ENCODE measurements at places on chromosomes 1 and 21.

- DNase-seq: no peak
These were observed 12.4 kb downstream of the IBA57 start for GRCh38 chr1:228177721-228178710.

- DNase-seq: no peak
These were observed 12.0 kb upstream of the RHOU start for GRCh38 chr1:228723287-228723686.

DNA sequence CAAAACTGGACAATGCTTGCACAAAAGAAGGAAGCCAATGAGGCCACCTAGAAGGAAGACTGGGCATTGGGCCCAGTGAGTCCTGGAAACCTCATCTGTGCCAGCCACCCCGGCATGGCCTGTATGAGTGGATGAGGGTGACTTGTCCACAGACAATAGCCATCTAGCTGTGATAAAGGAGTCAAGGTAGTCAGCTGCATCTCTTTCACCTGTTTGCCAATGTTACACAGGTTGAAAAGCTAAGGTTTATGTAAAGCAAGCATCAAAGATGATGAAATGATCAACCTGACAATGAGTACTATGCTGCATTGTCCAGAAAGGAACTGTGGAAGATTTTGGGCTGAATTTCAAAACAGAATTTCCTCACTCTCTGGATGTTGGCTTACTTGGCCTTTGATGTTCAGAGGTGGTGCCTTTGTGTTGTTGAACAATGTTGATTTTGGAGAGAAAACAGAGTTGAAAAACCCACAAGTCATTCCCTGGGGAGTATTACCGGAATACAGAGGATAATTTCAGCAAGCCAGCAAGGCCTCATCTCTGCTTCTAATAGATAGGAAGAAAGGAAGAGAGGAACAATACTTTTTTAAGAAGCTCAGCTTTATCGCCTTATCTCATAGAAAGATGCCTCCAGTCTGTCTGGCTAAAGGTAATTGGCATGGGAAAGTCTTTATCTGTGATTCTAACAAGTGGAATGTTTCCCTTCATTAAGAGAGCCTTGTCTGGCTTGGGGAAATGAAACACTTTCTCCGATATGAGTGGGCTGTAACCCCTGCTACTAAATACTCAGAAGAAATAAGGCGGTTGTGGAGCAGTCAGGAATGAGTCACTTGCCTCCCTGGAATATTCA is 11.4 kb upstream of the SELE start:
- no peak for DNase-seq

DNA sequence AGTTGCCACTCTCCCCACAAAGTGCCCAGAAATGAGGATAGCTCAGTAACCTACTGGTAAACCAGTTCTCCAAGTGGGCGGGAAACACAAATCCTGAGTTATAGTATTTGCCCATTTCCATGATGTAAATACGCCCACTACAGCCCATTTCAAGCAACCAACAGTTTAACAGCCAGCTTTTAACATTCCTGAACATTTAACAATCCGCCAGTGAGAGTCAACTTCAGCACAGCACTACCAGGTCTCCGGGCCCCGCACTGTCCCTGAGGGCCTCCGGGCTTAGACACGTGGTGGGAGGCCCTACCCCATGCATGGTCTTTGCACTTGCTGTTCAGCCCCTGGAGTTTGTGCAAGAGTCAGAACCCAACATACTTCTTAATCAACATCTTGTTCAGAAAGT is 132.0 kb upstream of the CTTNBP2NL start:
- DNase-seq: no peak
